Heart left ventricle (tissue), 16 donors: ENCODE measurements at places on chromosomes 7 and 10. TPM values are rescaled to one million over a fixed set of nuclear protein-coding genes. Genes with fewer than 3 reads are reported as not detected.

SKIDA1 gene
- total RNA-seq, result 4.8 TPM

GRCh38 chr7:151720280-151720679 lies 156.6 kb downstream of the PRKAG2 start:
- peak overlapping the region; percentile 76 for H3K27ac ChIP-seq
- H3K4me3 ChIP-seq, result no peak overlapping the region
- DNase-seq, result no peak
- H3K36me3 ChIP-seq, result no peaks in the 10 kb centered on the region
- H3K4me1 ChIP-seq, result no peaks in the 10 kb centered on the region
- no peaks in the 10 kb centered on the region for H3K27me3 ChIP-seq

DNA sequence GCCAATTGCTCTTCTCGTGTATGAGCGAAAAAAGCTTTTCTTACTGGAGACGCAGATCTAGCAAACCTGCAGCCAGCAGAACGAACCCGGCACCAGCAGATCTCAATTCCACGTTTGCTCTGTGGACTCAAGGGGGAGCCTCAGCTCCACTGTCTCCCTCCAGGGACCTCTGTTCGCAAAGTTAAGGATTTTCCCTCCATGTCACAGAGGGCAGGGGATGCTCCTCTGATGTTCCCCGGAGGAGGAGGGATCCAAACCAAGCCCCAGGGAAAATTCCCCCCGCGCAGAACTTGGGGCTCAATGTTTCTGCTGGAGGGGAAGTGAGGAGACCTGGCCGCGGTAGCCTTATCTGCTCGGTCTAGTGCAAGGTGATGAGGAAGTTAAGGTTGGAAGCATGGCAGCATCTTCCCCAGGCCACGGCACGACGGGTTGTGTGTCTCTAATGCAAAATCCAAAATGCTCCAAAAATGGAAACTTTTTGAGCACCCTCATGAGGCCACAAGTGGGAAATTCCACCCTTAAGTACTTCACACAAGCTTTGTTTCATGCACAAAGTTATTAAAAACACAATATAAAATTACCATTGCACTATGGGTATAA lies 9.0 kb downstream of the IQCE start:
- H3K27ac ChIP-seq, result no peak overlapping the region
- H3K36me3 ChIP-seq, result peaks cover 12% of the 10 kb centered on the region
- no peak overlapping the region for H3K4me3 ChIP-seq

DNA sequence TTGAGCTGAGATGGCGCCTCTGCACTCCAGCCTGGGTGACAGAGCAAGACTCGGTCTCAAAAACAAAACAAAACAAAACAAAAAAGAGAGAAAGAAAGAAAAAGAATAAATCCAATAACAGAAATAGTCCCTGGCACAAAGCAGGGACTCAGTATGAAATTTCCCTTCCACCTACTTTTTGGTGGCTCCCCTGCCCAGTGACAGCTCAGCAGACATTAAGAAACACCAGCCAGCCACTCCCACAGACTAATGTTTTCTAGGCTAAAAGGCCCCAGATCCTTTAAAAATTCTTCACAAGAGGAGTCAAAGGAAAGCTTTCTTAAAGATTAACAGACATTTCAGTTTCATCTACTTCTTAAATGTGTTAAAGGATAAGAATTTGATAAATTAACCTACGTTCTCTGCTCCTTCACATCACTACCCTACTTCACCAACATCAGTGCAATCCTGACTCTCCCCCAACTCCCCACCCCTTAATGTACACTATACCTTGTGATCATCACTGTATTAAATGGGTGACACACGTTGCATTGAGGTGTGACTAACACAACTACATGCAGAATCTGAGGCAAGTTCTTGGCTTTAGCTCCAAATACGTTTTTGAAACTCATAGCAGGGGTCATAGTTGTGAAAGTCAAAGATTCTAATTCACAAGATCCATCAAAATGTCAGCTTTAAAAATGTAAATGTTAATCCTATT lies 114.5 kb upstream of the CAV2 start:
- no peaks in the 10 kb centered on the region for H3K36me3 ChIP-seq
- H3K27ac ChIP-seq, result no peak overlapping the region
- no peaks in the 10 kb centered on the region for H3K4me1 ChIP-seq
- no peaks in the 10 kb centered on the region for H3K27me3 ChIP-seq
- H3K4me3 ChIP-seq, result no peak overlapping the region

- no peak overlapping the region for H3K27ac ChIP-seq
- H3K36me3 ChIP-seq, result no peaks in the 10 kb centered on the region
- H3K4me3 ChIP-seq, result no peak overlapping the region
- no peak for DNase-seq
- no peaks in the 10 kb centered on the region for H3K27me3 ChIP-seq
These were observed 266.0 kb downstream of the USP6NL start for GRCh38 chr10:11345224-11346054.
